ENCODE measurements at places on chromosomes 5 and 9. TPM values are rescaled to one million over a fixed set of nuclear protein-coding genes. Genes with fewer than 3 reads are reported as not detected.
A peak's percentile ranks its signal among the peaks of the same experiment; 100 is the strongest.

COL5A1 gene
- total RNA-seq = 33.8 TPM

DNA sequence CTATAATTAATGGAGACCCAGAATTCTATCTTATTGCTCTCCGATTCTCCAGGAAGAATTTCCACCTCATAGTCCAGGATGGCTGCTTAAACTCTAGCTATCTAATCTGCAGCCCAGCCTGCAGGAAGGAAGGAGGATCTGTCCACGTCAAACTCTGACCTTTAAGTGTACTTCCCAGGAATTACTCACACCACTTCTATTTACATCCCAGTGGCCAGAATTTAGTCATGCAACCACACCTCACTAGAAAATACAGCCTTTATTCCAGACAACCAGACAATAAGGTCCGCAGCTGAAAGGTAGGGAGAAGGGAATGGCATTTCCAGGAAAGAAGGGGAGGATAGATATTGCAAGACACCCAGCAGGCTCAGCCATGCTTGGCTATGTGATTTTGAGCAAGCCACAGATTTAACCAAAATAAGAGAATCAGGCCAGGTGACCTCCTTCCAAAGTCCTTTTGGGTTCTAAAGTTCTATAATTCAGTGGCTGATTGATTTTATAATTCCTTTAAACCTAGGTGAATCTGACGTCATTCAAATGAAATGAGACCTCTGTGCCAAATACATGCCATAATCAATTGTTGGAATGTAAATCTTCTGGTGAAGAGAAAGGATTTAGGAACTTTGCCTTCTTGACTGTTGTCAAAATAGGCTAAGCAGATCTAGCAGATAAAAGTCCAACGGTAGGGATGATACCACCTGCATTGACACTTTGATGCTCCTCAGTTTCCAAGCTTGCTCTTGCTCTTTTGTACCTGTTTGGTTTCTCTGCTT lies 3.7 kb upstream of the DENND1A start:
- ATAC-seq = no peak

GRCh38 chr5:10109299-10109698 lies 140.4 kb downstream of the ATPSCKMT start:
- ATAC-seq = no peak

DNA sequence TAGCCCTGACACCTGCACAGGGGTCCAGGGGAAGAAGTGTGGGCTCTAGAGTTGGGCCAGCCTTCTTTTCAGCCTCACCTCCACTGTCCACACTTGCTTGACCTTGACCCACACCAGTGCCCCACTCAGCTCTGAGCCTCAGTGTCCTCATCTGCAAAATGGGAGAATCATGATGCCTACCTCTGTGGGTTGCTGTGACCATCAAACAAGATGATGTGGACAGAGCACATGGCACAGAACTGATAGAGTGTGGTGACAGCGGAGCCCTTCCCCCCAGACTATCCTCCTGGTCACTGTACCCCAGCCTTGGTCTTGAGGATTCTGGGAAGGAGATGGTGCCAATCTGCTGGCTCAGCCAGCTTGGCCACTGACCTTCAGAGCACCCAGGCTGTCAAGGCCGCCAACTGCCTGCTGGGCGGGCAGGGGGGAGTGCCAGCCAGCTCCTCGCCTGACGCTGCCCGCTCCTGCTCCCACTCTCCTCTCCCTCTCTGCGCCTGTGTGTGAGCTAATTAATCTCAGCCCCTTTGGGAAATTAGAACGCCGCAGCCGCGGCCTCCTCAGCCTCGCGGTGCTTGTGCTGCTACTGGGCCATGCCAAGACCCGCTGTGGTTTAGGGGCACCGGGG lies 16.7 kb downstream of the CXXC5 start:
- no peak for ATAC-seq

DNA sequence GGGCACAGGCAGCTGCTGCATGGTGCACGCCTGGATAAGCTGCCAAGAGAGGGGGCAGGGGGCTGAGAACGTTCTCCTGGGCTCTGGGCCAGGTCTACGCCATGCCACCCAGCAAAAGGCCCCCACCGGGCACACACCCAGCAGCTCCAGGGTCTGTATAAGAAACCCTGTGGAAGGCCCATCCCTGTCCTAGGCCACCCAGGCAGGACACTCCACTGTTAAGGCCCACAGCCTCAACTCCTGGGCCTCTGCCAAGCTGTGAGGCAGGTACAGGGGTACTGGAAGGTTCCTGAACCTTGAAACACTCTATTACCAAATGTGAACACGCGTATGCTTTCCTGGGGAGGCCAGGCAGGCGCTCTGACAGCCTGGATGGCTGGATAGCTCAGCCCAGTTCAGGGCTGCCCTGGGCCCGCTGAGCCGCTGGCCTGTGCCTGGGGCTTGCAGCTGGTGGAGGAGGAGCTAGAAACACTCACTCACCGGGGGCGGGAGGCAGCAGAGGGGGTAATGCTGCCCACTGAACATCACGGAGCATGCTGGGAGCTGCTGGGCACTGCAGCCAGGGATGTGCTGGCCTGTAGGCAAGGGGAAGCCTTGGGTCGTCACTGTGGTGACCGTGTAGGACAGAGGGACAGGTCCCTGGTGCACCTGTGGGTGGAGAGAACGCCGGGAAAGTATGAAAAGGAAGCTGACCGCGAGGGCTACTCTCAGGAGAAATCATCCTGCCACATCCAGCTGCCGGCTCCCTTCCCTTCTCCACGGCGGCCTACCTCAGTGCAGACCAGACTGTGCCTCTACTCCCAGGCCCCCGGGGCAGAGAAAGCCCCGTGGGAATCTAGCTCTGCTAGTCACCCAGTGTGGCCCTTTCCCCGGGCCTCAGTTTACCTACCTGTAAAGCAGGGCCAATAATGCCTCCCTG lies 6.0 kb downstream of the RNF44 start:
- ATAC-seq = peak; percentile 17

GRCh38 chr5:136802383-136802782 lies 437.0 kb upstream of the TRPC7 start:
- no peak for ATAC-seq

IRF1 gene
- 28.3 TPM for total RNA-seq

- ATAC-seq = no peak
Measured at GRCh38 chr5:80885396-80886000, 74.7 kb upstream of the RASGRF2 start.

DNA sequence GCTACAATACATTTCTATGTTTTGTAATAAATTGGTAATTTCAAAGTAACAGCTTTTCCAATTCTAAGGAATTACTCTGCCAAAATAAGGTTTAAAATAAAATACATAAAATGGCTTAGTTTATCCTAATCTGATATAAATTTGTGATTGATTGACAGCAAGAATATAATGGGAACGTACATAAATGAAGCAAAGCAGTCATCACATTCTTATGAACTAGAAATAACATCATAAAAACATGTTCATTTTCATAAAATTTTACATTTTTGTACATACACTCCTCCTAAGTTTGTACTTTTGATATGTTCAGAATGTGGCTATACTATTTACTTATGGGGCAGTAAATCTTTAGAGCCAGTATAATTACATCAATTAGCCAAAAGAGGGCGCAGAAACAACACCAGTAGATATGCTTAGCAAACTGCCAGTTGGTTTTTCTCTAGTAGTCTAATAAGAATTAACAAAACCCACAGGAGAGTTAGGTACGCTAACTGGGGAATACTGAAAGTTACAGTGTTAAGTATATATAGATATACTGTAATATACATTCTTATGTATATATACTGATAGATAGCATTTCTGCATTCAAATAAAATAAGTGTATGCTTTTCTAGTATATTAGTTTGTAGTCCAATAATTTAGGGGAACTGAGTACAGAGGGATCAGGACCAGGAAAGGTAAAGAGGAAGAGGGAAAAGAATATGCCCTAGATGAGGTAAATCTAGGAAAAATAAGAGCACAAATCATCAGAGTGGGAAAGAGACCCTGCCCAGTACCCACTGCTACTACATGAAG lies 76.8 kb downstream of the ZDHHC21 start:
- ATAC-seq = no peak

GRCh38 chr5:154780128-154780527 lies 25.0 kb downstream of the LARP1 start:
- ATAC-seq = no peak

- no peak for ATAC-seq
Measured at GRCh38 chr5:67194166-67194565, 2.4 kb downstream of the CD180 start.

DNA sequence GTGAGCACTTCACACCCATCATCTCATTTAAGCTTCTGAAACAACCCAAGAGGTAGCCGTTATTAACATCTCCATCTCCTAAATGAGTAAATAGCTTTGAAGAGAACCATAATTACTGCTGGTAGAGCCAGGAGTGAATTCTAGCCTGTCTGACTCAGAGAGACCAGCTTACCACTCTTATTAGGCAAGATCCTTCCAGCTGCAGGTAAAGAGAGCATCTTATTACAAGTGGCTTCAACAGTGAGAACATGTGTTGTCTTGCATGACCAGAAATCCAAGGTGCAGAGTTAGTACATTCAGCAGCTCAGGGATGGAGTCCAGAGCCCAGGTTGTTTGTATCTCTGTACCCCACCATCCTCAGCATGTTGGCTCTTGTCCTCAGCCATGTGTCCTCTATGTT lies 10.9 kb upstream of the AFAP1L1 start:
- ATAC-seq = no peak
